ENCODE measurements at places on chromosomes 12 and 14. TPM values are rescaled to one million over a fixed set of nuclear protein-coding genes. Genes with fewer than 3 reads are reported as not detected.

Gene RPAP3
- total RNA-seq, result 51.4 TPM

DNA sequence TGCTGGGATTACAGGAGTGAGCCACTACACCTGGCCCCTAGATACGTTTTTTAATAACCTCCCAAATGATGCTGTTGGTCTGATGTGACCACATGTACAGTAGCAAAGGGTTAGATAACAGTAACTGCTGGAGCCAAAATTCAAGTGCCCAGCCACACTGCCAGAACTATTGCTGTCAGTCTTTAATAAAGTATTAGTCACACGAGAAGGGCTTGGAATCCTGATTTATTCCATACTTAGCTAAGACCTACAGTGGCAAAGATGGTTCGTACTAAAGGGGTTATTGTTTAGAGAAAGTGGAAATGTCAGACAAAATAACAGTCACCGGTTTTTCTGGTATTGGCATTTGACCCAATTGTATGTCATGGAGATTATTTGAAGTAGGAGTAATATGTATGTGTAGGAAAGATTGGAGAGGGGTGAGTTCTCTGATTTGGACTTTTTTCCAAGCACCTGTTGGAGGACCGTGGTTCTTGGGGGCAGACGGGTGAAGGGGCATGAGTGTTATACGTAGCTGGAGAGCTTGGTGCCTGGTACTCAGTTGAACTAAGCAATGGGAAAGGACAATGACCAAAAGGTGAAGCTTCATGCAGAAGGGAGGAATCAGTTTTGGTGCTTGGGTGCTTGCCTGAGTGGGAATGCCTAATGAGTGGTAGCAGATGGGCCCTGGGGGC lies 9.7 kb downstream of the TUBA1C start:
- H3K27me3 ChIP-seq, result no peaks in the 10 kb centered on the region
- no peak overlapping the region for H3K27ac ChIP-seq
- H3K36me3 ChIP-seq, result peaks cover 30% of the 10 kb centered on the region
- peaks cover 10% of the 10 kb centered on the region for H3K4me1 ChIP-seq
- H3K4me3 ChIP-seq, result no peak overlapping the region
- no peak for DNase-seq

DNA sequence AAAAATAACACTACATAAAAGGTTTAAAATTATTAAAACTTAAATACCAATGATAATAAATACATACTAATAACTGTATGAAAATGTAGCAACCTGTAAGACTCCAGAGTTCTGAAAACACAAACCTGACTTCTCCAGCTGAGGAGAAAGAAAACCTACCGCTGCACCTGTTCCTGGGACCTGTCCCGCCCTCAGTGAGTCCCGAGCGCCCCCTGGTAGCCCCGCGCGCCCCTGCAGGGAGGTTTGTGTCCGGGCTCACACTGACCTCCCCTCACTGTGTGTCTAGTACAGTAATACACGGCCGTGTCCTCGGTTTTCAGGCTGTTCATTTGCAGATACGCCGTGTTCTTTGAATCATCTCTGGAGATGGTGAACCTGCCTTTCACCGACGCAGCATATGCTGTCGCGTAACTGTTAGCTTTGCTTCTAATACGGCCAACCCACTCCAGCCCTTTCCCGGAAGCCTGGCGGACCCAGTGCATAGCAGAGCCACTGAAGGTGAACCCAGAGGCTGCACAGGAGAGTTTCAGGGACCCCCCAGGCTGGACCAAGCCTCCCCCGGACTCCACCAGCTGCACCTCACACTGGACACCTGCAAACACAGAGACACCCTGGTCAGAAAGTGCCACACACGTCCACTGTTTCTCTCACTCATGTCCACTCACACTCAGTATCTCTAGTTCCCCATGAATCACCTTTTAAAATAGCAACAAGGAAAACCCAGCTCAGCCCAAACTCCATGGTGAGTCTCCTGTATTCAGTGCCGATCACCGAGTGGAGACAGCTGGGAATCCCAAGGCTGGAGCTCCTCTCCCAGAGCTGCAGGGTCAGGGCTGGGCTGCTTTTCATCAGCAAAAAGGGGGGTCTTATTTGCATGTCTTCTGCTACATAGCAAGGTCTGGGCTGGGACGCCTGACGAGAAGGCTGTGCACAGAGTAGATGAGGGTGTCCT lies 1276.3 kb downstream of the TMEM121 start:
- no peaks in the 10 kb centered on the region for H3K36me3 ChIP-seq
- no peak for DNase-seq
- no peak overlapping the region for H3K4me3 ChIP-seq
- peaks cover 78% of the 10 kb centered on the region for H3K27me3 ChIP-seq
- no peak overlapping the region for H3K27ac ChIP-seq

Gene E2F7
- 26.1 TPM for total RNA-seq

DNA sequence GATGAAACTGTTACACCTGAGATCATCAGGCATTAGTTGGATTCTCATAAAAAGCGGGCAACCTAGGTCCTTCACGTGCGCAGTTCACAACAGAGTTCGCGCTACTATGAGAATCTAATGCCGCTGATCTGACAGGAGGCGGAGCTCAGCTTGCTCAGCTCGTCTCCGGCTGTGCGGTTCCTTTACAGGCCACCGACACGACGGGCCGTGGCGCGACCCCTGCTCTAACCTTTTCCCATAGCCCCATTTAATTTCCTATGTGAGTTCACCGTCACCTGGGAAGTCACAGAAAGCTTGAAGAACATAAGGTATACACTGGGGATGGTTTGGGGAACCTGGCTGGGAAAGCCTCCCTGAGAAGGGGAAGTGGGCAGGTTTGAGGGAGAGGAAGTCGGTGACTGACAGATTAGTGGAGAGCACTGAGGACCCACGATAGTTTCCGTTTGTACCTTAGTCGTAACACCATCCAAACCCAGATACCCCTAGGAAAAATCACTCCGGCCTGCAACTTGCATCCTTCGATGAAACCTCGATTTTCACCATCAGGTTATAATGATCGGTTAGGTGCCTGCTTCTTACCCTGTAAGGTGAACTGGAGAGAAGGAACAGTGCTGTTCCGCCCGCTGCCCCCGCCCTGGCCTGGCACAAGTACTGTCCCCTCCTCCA lies 2.8 kb upstream of the AAAS start:
- peak; percentile 83 for DNase-seq
- H3K27me3 ChIP-seq, result peaks cover 13% of the 10 kb centered on the region
- peaks cover 37% of the 10 kb centered on the region for H3K4me1 ChIP-seq

Gene MYO1H
- not detected for total RNA-seq

Gene SLCO1B1
- not detected for total RNA-seq

Gene TSPAN11
- not detected for total RNA-seq

Gene CD27
- 67.3 TPM for total RNA-seq

GRCh38 chr12:32568228-32568627 lies 110.9 kb upstream of the DNM1L start:
- H3K4me3 ChIP-seq, result no peak overlapping the region
- no peaks in the 10 kb centered on the region for H3K36me3 ChIP-seq
- DNase-seq, result no peak
- no peaks in the 10 kb centered on the region for H3K27me3 ChIP-seq

- no peaks in the 10 kb centered on the region for H3K36me3 ChIP-seq
- H3K27me3 ChIP-seq, result peaks cover 22% of the 10 kb centered on the region
- H3K4me3 ChIP-seq, result no peak overlapping the region
- no peaks in the 10 kb centered on the region for H3K4me1 ChIP-seq
Measured at GRCh38 chr14:69943084-69943780, 64.0 kb downstream of the SMOC1 start.

- no peak overlapping the region for H3K4me3 ChIP-seq
- H3K36me3 ChIP-seq, result peaks cover 66% of the 10 kb centered on the region
- no peaks in the 10 kb centered on the region for H3K27me3 ChIP-seq
- H3K27ac ChIP-seq, result no peak overlapping the region
Measured at GRCh38 chr14:91805659-91806058, 61.7 kb downstream of the TC2N start.
